AG04450 (cell line): ENCODE measurements at places on chromosomes 3 and 15. TPM values are rescaled to one million over a fixed set of nuclear protein-coding genes. Genes with fewer than 3 reads are reported as not detected.
A peak's percentile ranks its signal among the peaks of the same experiment; 100 is the strongest.

The TIGIT gene
- polyA plus RNA-seq: not detected in 2 replicates

The GP9 gene
- not detected in 2 replicates for polyA plus RNA-seq

The CCR8 gene
- not detected in 2 replicates for polyA plus RNA-seq

The ANKRD63 gene
- polyA plus RNA-seq: not detected in 2 replicates

The GABRG3 gene
- not detected in 2 replicates for polyA plus RNA-seq

The FAM81A gene
- polyA plus RNA-seq: not detected in 2 replicates

The PCSK6 gene
- 0.06 TPM in 1 of 2 replicates, not detected in the other for polyA plus RNA-seq

The GALNT15 gene
- 23.0 and 27.9 TPM in 2 replicates for polyA plus RNA-seq

The MB21D2 gene
- 14.1 and 14.6 TPM in 2 replicates for polyA plus RNA-seq

DNA sequence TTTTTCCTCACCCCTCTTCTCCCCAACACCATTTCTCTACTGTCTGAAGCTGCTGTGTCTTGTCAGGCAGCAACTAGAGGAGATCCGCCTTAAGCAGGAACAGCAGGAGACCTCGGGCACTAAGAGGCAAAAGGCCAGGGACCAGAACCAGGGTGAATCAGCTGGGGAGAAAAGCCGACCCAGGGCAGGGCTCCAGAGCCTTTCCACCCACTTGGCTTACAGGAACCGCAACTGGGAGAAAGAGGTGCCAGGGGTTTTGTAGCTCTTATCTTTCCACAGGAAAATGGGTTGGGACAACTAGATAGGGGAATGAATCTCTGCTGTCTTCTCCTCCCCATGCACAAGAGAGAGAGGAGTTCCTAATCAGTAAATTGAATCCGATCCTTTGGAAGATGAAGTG, 3.0 kb upstream of the NGRN start:
- DNase-seq: no peak

DNA sequence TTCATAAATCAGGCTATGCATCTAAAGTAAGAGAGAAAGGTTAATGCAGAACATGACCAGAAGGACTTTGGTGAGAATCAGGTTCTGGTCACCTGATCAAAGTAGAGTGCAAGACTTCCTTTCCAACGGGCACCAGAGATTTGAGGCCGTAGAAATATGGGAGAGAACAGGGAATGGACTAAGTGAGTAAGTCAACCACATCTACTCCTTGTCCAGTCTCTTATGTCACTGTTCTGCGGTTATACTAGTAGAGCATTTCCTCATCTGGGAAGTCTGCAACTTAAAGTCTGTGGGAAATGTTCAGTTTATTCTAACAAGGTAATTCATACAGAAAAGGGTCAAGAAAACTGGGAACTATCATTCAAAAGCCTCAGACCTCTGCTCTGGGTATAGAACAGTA, 232.8 kb downstream of the CPNE4 start:
- DNase-seq: no peak

GRCh38 chr3:3686907-3687648, 112.2 kb upstream of the LRRN1 start:
- DNase-seq: no peak

DNA sequence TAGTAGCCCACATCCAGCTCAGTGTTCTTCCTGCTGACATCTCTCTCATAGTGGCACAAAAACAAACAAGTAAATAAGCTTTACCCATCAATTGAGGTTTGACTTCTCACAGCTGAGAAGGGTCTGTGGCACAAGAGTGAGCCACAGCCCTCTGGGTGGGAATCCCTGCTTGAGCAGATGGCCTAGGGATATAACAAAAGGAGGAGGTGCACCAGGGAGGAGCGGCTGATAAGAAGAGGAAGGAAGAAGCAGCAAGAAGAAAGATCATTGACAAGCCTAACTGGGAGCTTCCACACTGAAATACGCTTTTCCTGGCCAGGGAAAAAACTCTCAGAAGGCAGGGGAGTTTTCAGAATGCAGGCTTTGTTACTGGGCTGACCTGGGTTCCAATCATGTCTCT, 279.8 kb downstream of the UACA start:
- DNase-seq: no peak

DNA sequence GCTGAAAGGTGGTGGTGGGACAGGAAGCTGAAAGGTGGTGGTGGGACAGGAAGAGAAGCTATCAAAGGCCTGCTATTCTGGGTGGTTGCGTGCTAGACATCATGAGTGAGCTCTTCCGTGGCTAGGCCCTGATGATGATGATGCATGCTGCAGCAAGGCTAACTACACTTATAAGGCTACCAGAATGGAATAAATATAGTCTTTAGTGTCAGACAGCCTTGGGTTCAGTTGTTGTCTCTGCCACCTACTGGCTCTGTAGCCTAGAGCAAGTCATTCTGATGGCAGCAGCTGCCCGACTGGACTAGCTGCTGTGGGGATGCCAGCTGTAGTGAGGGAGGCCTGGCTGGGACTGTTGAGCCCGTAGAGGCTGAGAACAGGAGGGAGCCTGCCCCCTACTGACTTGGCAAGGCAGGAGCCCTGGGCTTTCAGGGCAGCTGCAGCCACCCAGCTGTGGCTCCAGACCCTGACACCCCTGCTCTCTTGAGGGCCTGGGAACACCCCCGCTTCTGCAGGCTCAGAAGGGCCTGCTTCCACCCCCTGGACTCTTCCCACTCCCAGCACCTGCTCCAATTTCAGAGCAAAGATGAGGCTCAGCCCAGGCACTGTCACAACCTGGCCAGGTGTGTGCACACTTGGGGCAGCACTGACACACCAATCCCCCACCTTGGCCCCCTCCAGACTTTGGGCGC, 21.4 kb upstream of the ZBED2 start:
- DNase-seq: no peak

- DNase-seq: no peak
Measured at GRCh38 chr15:76345583-76345879, 9.0 kb downstream of the ISL2 start.

- DNase-seq: peak; percentile 2
Measured at GRCh38 chr3:167406876-167407492, 26.9 kb upstream of the ZBBX start.

DNA sequence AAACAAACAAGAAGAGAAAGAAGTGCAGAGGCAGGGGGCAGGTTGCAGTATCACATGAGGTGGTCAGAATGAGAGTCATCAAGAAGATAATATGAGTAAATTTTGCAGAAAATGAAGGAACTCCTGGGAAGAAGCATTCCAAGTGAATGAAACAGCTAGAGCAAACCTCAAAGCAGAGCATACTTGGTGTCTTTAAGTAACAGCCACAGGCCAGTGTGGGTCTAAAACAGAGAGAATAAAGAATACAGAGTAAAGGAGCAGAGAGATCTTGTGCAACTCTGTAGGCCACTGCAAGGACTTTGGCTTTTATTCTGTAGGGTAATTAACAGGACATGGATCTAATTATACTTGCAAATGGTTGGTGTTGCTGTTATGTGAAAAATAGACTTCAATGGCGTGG, 81.3 kb downstream of the STAC start:
- DNase-seq: no peak

GRCh38 chr15:78046796-78047341, 30.6 kb downstream of the TBC1D2B start:
- DNase-seq: no peak

GRCh38 chr3:116200956-116201690, 244.2 kb downstream of the LSAMP start:
- DNase-seq: no peak

DNA sequence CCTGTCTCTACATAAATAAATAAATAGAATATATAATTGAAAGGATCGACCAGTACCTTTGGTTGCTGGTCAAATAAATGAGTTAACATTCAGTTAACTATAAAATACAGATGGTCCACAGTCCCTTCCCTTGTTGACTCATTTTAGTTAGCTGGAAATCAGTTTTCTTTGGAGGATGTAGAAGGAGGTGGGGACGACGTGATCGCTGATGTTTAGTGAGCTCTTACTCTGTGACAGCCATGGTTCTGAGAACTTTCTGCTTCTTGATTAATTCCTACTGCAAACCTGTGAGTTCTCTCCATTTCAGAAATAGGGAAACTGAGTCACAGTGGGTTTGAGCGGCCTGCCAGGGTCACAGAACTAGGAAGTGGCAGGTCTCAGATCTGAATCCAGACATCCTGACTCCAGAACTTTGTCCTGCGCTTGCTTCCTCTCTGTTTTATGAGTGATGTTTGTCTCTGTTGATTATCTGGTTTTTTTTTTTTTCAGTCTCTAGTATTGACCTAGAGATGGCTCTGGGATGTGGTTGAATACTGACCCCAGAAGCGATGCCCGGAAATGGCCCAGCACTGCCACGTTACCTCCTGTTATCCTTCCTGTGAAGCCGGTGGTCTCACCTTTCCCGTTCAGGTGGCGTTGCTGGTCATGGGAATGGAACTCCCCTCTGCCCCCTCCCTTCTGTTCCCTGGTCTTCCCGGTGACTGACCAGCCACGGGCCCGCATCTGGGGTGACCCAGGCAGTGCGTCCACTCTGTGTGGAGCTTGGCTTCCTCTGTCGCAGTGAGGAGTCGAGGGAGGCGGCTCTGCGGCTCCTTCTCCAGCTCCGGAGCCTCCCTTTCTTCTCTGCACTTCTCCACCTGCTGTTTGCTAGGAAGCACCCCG, 18.2 kb downstream of the SYNM start:
- no peak for DNase-seq

GRCh38 chr3:64450396-64450956, 225.2 kb upstream of the PRICKLE2 start:
- DNase-seq: no peak

- no peak for DNase-seq
Measured at GRCh38 chr3:23319366-23320312, 116.5 kb downstream of the UBE2E2 start.

DNA sequence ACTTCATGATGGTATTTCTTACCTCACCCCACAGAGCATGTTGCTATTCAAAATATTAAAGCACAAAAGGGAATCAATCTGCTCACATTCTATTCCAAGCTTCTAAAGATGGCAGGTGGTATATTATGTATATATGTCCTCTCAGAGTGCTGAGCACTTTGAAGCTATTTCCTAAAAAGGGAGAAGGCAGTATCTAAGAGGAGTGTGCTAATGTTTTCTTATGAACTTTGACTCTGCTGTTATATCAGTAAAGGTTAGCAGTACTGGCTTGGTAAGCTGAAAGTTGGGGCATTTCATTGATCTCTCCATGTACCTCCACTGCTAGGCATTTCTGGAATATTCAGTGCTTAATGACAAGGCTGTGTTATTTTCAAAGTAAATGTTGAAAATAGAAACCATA, 43.4 kb downstream of the IL1RAP start:
- DNase-seq: no peak

GRCh38 chr3:88076712-88077111, 17.7 kb downstream of the ZNF654 start:
- no peak for DNase-seq

DNA sequence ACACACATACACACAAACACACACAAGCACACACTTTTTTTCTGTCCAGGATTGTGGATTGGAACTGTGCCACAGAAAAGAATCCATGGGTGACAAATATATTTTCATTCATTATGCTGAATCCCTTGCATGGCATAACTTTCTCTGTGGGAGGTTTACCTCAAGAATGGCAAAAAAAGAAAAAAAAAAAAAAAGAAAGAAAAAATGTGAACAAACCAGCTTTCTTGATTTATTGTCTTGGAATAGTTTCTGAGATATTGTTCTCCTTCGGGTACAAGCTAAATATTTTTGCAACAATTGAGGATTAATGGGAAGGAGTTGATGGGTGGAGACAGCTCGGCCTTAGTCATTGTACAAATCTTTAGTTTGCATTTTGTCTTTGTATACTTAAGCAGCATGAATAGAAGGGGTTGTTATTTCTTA, 153.1 kb downstream of the GMNC start:
- no peak for DNase-seq

DNA sequence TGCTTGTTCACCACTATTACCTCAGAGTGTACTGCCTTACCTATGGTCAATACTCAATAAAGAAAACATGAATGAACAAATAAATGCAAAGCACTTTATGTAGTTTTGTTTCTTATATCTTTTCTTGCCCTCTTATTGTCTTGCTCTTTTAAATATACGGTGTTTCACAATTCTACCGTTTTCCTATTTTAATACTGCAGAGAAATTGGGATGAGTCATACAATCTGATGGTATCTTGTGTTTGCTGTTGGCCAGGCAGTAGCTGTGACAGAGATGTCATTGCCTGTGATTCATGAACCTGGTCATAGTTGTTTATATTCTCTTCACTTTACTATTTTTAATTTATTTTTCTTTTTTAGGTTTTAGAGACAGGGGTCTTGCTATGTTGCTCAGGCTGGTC, 48.3 kb downstream of the SERP1 start:
- DNase-seq: no peak

DNA sequence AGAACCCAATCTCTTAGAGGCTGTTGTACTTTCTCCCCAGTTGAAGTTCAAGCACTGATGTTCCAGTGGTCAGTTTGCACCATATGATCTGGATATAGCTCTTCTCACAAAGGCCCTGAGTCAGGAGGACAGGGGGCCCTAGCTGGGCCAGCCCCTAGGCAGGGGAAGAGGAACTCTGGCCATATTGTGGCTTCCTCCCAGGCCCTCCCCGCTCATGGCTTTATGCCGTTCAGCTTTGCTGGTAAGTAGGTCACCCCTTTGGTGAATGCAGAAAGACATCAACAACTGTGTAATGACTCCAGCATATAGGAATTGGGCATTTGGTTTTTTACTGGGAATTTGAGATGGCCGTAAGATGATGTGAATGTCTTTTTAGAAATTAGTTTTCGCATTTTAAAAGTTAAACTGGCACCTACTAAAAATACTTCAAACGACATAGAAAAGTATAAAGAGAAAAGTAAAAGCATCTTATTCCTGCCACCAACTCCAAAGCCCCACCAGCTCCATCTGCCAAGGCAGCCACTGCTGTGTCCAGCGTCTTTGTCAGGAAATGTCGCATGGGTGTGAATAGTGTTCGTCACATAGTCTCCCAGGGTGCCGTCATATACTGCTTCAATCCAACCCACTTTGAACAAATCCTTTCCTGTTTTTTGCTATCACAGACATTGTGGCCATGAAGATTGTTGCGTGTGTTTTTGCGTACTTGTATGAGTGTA, 25.3 kb downstream of the CCR9 start:
- DNase-seq: no peak

DNA sequence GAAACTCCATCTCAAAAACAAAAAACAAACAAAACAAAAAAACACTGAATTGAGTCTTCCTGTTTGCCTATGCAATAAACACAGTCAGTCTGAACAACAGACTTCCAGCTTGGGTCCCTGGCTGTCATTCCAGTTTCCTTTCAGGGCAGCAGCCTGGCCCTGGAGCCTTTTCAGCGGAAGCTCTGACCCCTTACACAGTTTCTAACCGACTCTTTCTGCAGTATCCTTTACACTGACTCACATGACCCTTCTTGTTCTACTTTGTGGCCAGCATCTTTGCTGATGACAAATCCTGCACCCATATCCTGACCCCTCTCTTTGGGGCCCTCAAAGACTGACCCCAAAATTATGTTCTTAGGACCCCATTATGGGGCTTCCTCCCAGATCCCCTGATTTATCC, 38.3 kb upstream of the INO80 start:
- no peak for DNase-seq

DNA sequence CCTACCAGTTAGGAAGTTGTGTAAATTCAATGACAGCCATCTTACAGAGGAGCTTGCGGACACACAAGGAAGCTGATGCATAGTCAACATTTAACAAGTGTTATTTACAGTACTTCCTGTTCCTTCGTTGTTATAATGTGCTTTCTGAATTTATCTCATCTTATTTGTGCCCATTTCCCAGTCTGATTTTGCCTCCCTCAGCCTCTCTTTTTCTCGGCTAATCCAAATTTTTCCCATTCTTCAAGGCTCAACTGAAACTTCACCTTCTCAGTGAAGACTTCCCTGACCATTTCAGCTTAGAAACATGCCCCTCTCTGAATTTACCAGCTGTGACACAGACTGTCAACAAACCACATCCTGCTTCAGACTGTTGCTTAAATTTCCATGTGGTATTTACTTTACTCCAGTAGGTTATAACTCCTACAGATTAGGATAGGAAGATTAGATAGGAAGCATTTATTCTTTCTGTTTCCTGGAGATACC, 55.7 kb upstream of the CP start:
- peak; percentile 18 for DNase-seq
